ENCODE measurements at places on chromosomes 12 and 14.

- DNase-seq = no peak
These were observed 3.4 kb upstream of the OTUB2 start for GRCh38 chr14:94022532-94023411.

- no peak for DNase-seq
These were observed 50.4 kb upstream of the PLEKHG3 start for GRCh38 chr14:64653900-64654245.

DNA sequence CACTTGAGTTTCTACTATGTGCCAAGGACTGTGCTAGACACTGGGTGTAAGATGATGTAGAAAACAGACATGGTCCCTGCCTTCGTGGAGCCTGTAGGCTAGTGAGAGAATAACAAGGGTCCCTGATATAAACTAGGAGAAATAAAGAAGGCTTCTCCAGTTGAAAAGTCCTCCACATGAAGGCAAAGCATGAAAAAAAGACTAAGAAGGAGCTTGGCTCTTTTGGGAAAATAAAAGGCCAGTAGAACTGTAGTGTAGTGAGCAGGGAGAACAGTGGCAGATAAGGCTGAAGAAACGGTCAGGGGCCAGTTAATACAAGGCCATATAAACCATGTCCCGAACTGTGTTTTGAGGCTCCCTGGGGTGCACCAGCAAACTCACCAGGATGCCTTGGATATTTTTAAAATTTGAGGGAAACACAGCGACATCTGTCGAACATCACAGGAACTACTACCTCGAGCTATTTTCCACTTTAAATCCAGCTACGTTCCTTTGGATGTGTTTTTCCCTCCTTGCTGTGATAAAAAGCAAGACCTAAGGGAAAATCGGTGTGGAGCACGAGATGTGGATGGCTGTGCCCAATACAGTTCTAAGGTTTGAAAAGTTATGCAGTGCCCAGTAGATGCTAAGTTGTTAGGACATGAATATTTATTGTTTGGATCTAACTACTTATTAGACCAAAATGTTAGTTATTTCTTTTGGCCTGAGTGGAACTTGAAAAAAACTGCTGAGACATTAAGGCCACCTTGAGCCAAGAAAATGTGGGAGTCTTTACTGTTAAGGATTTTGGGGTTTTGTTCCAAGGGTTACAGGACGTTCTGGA lies 8.5 kb upstream of the CFL2 start:
- peak; percentile 51 for DNase-seq

- no peak for DNase-seq
These were observed 134.8 kb downstream of the ZFP36L1 start for GRCh38 chr14:68658029-68658509.

DNA sequence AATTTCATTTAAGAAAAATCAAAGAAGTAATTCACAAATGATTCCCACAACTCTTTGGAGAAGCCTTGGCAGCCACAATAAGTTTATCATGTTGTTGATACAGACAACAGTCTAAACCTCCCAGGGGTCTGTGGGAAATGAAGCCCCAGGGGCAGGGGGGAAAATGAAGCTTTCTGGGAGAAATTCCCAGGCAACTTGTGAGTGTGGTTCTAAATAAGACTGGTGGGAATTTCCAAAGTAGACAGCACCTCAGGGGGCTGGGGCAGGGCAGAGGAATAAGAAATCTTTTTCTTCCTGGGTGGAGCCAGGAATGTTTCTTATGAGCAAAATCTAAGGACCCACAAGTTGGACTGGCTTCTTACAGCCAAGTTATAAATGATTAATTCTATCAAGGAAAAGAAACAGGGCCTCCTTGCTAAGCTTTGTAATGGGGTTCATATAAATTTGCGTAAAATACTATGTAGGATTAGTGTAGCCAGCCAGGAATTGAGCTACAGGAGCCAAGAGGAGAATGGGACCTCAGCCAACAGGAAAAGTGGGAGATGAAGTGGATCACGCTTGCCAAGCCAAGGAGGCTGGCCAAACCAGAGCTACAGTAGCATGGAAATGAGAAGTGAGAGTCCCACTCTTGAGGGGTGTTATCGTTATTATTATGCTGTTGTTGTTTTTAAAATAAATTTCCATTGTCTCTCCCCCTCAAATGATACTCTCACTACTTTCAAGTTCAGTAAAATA lies 182.9 kb upstream of the FAR2 start:
- no peak for DNase-seq

DNA sequence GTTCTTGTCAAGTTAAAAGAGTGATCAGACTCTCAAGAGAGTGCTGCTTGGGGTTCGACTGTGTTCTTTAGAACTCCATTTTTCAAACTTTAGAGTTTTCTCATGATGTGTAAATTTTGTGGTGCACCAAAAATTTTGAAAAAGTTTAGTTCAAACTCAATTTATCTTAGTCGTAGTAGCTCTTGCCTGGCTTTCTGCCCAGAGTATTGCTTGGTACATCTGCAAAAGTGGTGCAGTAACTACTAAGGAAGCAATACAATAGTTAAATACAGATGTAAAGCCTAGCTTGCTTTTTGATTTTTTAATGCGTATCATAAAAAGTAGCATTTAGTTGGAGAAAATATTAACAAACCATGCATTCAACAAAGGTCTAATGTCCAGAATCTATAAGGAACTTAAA lies 9.5 kb upstream of the CCDC91 start:
- DNase-seq = no peak

- no peak for DNase-seq
These were observed 154.9 kb downstream of the C12orf75 start for GRCh38 chr12:105485321-105485910.

GRCh38 chr14:74526854-74527585 lies 33.5 kb downstream of the ISCA2 start:
- DNase-seq = no peak

DNA sequence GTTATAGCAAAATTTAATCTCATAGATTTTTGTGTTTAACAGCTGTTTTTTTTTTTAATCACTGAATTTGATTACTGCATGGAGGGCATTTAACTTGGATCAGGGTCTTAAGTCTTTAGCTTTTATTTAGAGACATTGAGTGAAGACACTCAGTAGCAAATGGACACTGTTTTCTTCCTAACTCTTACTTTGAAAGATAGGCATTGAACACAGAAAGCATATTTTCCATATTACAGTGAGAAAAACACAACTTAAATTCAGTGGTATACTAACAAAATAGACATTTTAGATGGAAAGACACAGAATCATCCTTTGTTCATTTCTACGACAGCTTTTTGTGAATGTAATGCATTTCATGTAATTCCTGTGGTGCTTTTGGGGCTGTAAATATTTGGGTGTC lies 571.8 kb downstream of the PRKD1 start:
- no peak for DNase-seq

GRCh38 chr14:21861153-21861552 lies 187.5 kb upstream of the OR4E1 start:
- DNase-seq = no peak

DNA sequence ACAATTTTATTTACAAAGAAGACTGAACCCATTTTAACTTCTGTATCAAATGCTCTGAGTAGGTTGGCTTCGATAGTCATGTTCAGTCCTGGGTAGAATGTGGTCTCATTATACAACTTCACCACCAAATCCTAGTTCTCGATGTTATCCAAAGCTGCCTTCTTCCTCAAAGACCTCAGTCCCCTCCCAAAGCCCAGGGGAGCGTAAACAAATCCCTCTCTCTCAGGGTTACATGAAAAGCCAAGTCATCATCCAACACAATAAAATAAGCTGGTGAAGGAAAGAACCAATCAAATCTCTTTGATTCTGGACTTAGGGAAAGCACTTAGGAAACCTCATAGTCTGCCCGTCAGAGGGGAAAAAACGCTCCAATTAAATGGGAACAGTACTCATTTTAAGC lies 9.1 kb downstream of the PTCSC3 start:
- DNase-seq = no peak

All from D721Med (cell line).